Activated CD4-positive, alpha-beta memory T cell treated with anti-CD3 and anti-CD28 coated beads, Interleukin-2, amount 10 ng/mL, durations not matched to agents 7 days and 5 days (primary cell): ENCODE measurements at places on chromosomes 16 and 17. TPM values are rescaled to one million over a fixed set of nuclear protein-coding genes. Genes with fewer than 3 reads are reported as not detected.
A peak's percentile ranks its signal among the peaks of the same experiment; 100 is the strongest.

DNA sequence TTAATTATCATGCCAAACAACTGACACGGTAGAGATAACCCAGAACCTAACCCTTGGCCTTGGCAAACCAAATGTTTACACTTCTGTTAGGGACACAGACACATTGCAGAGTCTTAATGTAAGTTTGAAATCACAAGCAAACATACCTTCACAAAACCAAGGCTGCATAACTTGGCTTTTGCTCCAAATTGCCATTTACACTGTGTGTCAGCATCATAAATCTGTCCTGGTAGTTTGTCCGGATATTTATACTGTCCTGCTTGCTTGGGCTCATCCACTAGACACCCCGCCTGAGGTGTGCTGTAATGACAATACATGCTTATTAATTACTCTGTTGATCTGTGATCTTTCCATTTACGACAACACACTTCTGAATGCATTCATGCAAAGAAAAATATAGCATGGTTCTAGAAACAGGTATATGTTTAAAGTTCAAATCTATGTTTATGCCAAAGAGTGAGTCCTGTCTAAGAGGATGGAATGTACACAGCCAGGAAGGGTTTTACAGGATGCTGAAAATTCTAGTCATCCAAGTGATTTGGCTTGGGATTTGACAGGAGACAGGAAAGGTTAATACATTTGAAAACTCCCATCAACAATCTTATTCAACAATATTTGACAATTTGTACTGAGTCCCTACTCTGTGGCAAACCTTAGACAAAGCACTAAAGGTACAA lies 81.1 kb downstream of the ADAMTS18 start:
- DNase-seq, result no peak
- peaks cover 2% of the 10 kb centered on the region for H3K27me3 ChIP-seq
- no peak overlapping the region for H3K4me3 ChIP-seq
- no peak overlapping the region for H3K27ac ChIP-seq

GRCh38 chr17:44899074-44899782 lies at the start of gene EFTUD2:
Gene EFTUD2 (minus strand): TSS chr17:44899445. CDS start chr17:44894521, 4,924 bp downstream.
- peak within 1 kb of the TSS; percentile 87 for H3K4me3 ChIP-seq
- peaks cover 11% of the 10 kb centered on the region for H3K27me3 ChIP-seq
- H3K27ac ChIP-seq, result peak within 1 kb of the TSS; percentile 95
- H3K36me3 ChIP-seq, result peaks cover 12% of the 10 kb centered on the region

GRCh38 chr16:54366943-54367342 lies 80.4 kb upstream of the IRX3 start:
- no peaks in the 10 kb centered on the region for H3K36me3 ChIP-seq
- no peak overlapping the region for H3K27ac ChIP-seq
- no peak for DNase-seq
- H3K27me3 ChIP-seq, result peaks cover 13% of the 10 kb centered on the region
- H3K4me1 ChIP-seq, result no peaks in the 10 kb centered on the region

- peaks cover 29% of the 10 kb centered on the region for H3K27me3 ChIP-seq
- no peak overlapping the region for H3K4me3 ChIP-seq
- H3K4me1 ChIP-seq, result peaks cover 28% of the 10 kb centered on the region
- no peak for DNase-seq
Observed at GRCh38 chr16:66926961-66927436, 1.7 kb upstream of the RRAD start.

- H3K4me3 ChIP-seq, result no peak overlapping the region
- H3K36me3 ChIP-seq, result no peaks in the 10 kb centered on the region
- no peaks in the 10 kb centered on the region for H3K27me3 ChIP-seq
- DNase-seq, result no peak
- H3K27ac ChIP-seq, result no peak overlapping the region
Observed at GRCh38 chr16:932831-933330, 37.9 kb downstream of the LMF1 start.

GRCh38 chr17:70405492-70406220 lies 236.3 kb downstream of the KCNJ2 start:
- no peaks in the 10 kb centered on the region for H3K4me1 ChIP-seq
- no peak overlapping the region for H3K4me3 ChIP-seq

DNA sequence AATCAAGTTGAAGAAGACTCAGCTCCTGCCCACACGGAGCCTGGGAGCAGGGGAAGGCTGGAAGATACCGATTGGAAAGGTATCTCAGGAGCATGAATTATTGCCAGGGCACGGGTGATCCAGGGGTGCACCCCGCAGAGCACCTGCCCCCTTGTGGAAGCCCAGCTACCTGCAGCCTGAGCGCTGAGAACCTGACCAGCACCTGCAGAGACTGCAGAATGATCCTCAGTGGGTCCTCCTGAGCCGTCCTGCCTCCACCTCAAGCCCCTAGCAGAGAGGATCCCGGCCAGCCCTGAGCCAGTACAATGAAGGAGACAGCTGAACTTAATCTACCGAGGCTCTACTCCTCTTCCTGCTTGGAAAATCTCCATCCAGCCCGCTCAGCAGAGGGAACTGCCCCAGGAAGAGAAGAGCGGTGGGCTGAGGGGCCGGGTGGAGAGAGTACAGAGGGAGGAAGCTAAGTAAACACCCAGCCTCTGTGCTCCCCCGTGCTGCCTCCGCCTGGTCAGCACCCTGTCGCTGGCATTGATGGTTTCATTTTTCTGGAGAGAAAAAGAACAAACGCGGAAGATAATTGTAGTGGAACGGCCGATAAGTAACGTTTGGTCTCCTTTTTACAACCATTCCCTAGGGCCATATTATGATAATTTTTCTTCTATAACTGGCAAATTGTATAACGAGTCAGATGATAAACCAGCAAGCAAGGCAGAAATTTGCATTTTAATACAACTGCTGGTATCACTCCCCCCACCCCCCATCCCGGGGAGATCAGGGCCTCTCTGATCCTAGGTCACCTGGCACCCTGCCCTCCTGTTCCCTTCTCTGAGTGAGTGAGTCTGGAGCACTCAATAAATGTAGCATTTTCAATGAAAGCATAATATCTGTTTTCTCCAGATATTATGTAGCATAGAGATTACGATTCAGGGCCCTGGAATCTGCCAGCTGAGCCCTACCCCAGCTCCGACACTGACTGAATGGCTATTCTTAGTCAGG lies 204.5 kb upstream of the RPL38 start:
- peaks cover 20% of the 10 kb centered on the region for H3K27me3 ChIP-seq
- peak; percentile 69 for DNase-seq
- no peak overlapping the region for H3K27ac ChIP-seq
- H3K36me3 ChIP-seq, result no peaks in the 10 kb centered on the region

GRCh38 chr17:35889241-35889640 lies 9.1 kb upstream of the CCL5 start:
- H3K4me3 ChIP-seq, result no peak overlapping the region
- H3K4me1 ChIP-seq, result peaks cover 65% of the 10 kb centered on the region
- peaks cover 23% of the 10 kb centered on the region for H3K36me3 ChIP-seq
- peak; percentile 40 for DNase-seq
- peak overlapping the region; percentile 86 for H3K27ac ChIP-seq

DNA sequence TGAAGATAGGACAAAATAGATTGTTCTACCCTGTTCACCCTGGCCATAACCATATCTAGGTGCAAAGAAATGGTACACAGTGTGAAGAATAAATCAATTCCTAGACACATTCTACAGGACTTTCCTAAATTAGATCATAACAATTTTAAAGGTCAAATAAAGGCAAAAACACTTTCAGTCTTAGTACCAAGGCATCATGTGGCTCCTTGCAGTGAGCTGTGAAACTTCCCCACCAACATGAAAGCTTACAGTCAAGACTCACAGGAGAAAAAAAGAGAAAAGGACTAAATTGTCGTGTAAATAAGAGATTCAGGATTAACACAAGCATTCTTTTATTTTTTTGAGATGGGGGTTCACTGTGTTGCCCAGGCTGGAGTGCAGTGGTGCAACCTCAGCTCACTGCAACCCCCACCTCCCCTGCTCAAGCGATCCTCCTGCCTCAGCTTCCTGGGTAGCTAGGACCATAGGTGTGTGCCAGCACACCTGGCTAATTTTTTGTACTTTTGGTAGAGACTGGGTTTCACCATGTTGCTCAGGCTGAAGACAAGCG lies 14.2 kb downstream of the NSMCE1 start:
- no peak for DNase-seq
- H3K36me3 ChIP-seq, result peaks cover 68% of the 10 kb centered on the region
- H3K4me3 ChIP-seq, result no peak overlapping the region
- H3K27ac ChIP-seq, result peak overlapping the region; percentile 76
- no peaks in the 10 kb centered on the region for H3K27me3 ChIP-seq

GRCh38 chr16:19419698-19420075 lies 2.0 kb downstream of the TMC5 start:
- no peaks in the 10 kb centered on the region for H3K36me3 ChIP-seq
- no peak for DNase-seq
- H3K4me1 ChIP-seq, result no peaks in the 10 kb centered on the region
- H3K27me3 ChIP-seq, result no peaks in the 10 kb centered on the region
- H3K4me3 ChIP-seq, result no peak overlapping the region

GRCh38 chr17:33642002-33642401 lies 348.9 kb upstream of the ASIC2 start:
- no peak overlapping the region for H3K4me3 ChIP-seq
- DNase-seq, result no peak
- peaks cover 14% of the 10 kb centered on the region for H3K4me1 ChIP-seq
- peaks cover 6% of the 10 kb centered on the region for H3K27me3 ChIP-seq
- peaks cover 5% of the 10 kb centered on the region for H3K36me3 ChIP-seq

DNA sequence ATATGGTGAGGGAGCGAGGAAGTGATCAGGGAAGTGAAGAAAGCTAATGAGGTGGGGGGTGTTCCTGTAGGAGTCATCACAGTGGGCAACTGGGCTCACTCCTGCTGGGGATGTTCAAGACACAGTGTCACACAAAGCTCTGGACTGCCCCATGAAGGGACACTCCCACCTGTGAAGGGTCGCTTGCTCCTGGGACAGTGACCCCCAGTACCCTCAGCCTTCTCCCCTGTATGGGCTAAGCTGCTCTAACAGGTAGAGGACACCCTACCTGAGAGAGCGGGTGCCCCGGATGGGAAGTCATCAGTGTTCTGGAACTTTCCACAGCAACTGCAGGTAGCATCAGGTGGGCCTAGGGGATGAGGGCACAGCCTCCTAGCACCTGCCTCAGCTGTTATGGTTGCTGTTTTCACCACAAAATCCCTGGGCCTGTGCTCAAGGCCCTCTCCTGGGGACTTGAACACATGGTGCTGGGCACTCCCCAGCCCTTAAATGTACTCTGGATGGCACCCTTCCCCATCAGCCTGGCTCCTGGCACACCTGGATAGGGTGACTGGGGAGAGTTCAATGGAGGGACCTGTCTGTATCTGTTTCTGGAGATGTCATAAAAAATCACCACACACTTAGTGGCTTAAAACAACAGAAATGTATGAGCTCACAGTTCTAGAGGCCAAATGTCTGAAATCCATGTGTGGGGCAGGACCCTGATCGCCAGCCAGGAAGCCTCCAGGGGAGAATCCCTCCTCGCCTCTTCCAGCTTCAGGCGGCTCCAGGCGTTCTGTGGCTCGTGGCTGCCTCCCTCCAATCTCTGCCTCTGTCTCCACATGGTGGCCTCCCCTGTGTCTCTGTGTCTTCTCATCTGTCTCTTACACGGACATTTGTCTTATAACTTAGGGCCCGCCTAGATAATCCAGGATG lies 104.0 kb upstream of the CDH5 start:
- H3K4me3 ChIP-seq, result no peak overlapping the region
- no peaks in the 10 kb centered on the region for H3K36me3 ChIP-seq
- peak; percentile 9 for DNase-seq
- H3K27ac ChIP-seq, result no peak overlapping the region
- no peaks in the 10 kb centered on the region for H3K4me1 ChIP-seq

DNA sequence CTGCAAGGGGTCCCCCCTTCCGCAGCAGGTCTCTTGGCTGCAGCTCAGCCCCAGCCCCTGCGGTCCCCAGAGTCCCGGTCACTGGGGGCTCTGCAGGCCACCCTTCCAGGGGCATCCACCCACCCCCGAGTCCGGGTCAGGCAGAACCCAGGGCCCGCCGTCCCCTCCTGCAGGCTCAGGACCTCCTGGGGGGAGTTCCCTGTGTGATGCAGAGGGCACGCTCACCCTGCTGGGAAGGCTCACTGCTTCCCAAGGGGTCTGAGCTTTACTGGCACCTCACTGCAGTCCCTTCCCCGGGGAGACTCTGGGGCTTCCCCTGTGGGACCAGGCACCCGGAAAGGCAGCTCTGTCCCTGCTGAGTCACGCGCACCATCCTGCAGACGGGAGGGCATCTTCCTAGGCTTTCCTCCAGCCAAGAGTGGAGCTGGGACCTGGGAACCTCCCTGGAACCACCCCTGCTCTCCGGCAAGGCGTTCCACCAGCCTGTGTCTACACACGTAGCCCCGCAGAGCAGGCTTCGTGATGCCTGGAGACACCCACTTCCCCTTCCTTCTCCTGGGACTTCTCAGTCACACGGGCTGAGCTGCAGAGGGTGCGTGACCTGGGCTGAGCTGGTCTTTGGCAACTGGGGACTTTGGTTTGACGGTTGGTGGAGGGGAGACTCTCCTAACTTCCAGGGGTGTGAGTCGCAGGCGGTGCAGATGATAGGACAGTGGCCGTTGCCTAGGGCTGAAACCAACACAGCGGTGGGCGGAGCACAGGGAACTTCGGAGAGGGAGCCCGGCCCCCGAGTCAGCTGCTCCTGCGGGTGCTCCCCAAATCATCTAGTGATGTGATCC lies 23.4 kb downstream of the SLC25A10 start:
- H3K4me1 ChIP-seq, result peaks cover 10% of the 10 kb centered on the region
- peaks cover 14% of the 10 kb centered on the region for H3K27me3 ChIP-seq
- no peak overlapping the region for H3K27ac ChIP-seq
- H3K36me3 ChIP-seq, result no peaks in the 10 kb centered on the region
- no peak for DNase-seq
- H3K4me3 ChIP-seq, result peak overlapping the region; percentile 37

DNA sequence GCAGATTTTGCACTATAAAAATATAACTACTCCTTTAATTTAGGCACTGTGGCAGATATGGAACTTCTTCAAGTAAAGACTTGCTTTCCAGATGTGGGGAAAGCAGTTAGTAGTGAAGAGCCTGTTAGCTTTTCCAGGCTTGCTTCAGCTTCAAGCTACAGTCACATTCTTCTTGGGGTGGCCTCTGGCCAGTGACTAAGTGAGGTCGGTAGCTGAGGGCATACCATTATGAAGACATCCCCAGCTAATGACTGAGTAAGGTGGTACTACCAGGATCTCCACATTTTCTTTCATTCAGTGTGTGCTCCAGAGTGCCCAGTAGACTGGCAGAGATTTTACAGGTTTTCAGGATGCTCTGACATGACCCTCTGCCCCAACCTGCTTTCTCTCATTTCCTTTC lies 167.1 kb upstream of the KIF2B start:
- no peaks in the 10 kb centered on the region for H3K4me1 ChIP-seq
- no peaks in the 10 kb centered on the region for H3K27me3 ChIP-seq
- H3K4me3 ChIP-seq, result no peak overlapping the region

DNA sequence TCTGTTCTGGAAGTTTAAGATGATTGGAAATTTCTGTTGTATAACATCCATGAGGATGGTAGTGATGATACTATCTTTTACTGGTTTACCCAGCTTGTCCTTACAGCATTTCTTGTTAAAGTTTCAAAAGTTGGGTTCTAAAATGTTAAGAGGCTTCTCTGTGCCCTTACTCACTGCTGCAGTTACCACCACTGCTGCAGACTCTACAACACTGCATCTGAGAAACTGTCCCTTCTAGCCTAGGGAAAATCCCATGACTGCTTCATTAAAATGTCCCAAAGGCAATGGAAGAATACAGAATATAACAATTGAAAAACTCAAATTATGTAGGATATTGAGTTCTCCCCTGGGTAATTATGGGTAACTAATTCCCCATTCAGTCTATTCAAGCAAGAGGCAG lies 3.8 kb upstream of the NSRP1 start:
- H3K27ac ChIP-seq, result no peak overlapping the region
- no peak overlapping the region for H3K4me3 ChIP-seq
- H3K27me3 ChIP-seq, result peaks cover 7% of the 10 kb centered on the region

Gene GLOD4
- 46.0 TPM for total RNA-seq

Gene KRTAP1-4
- not detected for total RNA-seq

Gene MYH2
- not detected for total RNA-seq

Gene PYDC1
- total RNA-seq, result not detected

Gene TTC19
- total RNA-seq, result 25.6 TPM

Gene CBX2
- 2.0 TPM for total RNA-seq

Gene KRTAP9-8
- total RNA-seq, result not detected
